AG20443 (cell line): ENCODE measurements at places on chromosomes 13 and 19.
A peak's percentile ranks its signal among the peaks of the same experiment; 100 is the strongest.

GRCh38 chr13:105798541-105798940, 736.9 kb downstream of the EFNB2 start:
- DNase-seq = no peak

GRCh38 chr19:47598407-47599349, 10.3 kb upstream of the BICRA start:
- DNase-seq = peak; percentile 93

GRCh38 chr13:85816413-85816812, 17.2 kb upstream of the SLITRK6 start:
- no peak for DNase-seq

DNA sequence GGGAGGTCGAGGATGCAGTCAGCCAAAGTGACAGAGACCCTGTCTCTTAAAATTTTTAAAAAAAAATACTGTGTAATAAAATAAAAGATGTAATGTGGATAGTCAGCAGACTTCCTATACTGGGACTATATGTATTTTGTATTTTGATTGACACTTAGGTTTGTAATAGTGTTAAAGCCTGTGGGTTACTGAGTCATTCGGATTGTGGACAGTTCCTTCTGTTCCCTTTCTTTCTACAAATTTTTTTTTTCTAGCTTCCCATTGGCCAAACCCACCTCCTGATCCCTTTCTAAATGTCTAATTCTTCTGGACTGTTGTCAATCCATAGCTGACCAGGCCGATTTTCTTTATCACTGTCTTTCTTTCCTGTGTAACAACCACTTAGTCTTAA, 108.0 kb downstream of the DNAJC3 start:
- DNase-seq = no peak

DNA sequence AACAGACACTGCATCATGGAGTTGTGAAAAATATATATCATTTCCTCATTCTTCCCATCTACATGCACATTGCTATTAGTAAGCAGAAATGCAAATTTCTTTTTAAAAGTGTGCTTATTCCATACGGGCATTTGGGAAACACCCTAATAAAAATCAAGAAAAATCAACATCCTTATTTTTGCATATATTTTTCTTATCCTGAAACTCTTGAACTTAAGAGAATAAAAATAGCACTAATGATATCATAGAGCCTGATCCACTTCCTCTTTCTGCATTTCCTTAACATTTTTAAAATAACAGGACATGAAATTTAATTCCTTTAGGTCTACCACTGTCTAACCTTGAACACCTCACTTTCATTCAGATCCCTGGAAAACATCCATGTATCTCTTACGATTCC, 123.3 kb downstream of the VWA8 start:
- DNase-seq = no peak

- no peak for DNase-seq
These were observed 476.8 kb downstream of the DIAPH3 start for GRCh38 chr13:59686798-59687394.

GRCh38 chr13:65865206-65865605, 1364.9 kb downstream of the PCDH9 start:
- DNase-seq = no peak
